ENCODE measurements at places on chromosomes 2 and 18.
A peak's percentile ranks its signal among the peaks of the same experiment; 100 is the strongest.

- no peak for DNase-seq
Observed at GRCh38 chr2:58064086-58064485, 17.5 kb downstream of the VRK2 start.

DNA sequence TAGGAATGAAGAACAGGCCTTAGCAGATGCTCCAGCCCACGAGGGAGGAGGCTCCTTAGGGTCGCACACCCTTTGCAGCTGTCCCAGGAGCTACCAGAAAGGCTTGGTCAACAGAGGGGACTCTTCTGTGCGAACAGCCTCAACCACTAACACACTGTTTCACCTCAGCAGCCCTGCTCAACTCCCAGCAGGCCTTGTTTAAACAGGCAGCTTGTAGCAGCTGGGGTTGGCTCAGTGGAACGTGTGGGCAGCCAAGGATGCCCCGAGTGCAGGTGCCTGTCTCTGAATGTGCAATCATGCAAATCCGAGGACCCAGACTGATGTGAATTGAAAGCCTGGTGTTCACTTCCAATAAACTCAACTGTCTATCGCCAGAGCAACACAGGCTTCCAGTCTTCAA is 88.7 kb upstream of the CXCR4 start:
- DNase-seq, result no peak

DNA sequence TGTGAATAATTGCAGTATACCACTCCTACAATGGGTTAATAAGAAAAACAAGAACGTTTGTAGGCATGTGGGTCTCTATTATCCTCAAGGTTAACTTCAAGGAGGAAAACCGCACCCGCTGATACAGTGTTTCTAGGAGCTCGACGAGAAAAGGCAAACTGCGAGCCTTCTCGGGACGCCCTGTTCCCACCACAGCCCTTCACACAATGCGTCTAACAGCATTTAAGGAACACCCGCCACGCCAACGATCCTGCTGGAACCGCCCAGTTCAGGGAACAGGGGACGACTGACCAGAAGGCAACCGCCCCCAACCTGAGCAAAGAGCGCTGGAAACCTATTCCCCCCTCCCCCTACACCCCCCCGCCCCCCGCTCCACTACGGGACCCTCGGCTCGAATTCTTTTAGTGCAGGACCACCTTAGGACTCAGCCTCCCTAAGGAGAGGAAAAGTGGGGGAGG is 710 bp upstream of the TMSB10 start:
- DNase-seq, result no peak

GRCh38 chr2:55231546-55232083 is 478 bp downstream of the CLHC1 start:
- DNase-seq, result no peak

DNA sequence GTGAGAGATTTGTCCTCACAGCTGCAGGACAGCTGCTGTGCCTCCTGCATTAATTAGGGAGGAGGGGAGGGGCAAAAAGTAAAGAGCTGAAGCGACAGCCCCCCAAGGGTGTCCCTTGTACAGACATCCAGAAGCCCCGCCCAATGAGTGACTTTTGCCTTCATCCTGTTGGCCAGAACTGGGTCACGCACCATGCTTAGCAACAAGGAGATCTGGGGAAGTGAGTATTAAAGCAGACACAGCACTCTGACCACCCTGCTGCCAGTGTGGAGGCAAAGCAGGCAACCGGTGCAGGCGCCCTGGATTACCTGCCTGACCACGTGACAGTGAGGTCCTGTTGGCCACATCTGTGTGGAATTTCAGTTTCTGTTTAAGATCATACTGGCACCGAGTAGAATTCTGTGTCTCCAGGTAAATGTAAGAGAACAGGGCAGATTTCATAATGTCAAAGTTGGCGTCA is 21.5 kb upstream of the BIN1 start:
- no peak for DNase-seq

- DNase-seq, result peak; percentile 65
Observed at GRCh38 chr2:26355038-26355995, 8.7 kb upstream of the ADGRF3 start.

- no peak for DNase-seq
Observed at GRCh38 chr18:63111671-63112402, 207.7 kb downstream of the BCL2 start.

GRCh38 chr18:77015169-77015568 is 117.4 kb downstream of the MBP start:
- DNase-seq, result no peak

GRCh38 chr2:60456115-60456770 is 97.2 kb downstream of the BCL11A start:
- DNase-seq, result no peak

GRCh38 chr2:179302764-179303571 is 38.3 kb upstream of the SESTD1 start:
- DNase-seq, result no peak

GRCh38 chr2:99715956-99716355 is 226.1 kb upstream of the REV1 start:
- DNase-seq, result no peak

GRCh38 chr2:39648580-39648979 is 17.1 kb upstream of the TMEM178A start:
- no peak for DNase-seq

DNA sequence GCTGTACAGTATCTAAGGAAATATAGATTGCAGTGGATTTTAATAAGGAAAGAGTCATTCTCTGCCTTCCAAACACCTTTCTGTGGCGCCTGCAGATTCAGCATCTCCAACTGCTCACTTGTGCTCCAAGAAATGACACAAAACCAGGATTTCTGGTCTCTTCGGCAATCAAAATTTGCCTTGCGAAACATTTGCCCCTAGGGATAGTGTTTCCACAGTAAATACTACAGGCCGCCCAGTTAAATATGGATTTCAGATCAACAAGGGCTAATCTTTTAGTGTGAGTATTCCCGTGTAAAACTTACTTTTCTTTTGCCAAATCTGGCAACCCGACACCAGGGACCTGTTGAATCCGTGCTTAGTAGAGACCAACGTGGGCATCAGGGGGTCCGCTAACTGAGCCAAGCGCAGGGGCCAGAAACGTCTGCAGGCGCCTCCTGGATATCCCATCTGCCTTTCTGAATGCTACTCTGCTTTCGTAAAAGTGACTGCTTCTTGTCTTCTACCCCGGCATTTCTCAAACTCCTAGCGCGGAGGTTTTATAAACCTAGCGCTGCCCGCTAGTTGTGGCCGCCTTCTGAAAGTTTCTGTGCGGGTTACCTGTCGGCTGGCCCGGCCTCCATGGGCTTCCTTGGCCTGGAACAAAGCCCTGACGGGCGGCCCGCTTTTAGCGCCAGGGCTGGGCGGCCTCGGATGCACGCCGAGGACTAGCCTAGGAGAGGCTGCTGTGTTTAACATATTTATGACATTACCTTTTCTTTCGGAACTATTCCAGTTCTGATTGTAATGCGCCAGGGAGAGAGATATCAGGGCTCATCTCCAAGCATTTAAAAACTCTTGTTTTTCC is 2.5 kb downstream of the CYP1B1 start:
- no peak for DNase-seq

DNA sequence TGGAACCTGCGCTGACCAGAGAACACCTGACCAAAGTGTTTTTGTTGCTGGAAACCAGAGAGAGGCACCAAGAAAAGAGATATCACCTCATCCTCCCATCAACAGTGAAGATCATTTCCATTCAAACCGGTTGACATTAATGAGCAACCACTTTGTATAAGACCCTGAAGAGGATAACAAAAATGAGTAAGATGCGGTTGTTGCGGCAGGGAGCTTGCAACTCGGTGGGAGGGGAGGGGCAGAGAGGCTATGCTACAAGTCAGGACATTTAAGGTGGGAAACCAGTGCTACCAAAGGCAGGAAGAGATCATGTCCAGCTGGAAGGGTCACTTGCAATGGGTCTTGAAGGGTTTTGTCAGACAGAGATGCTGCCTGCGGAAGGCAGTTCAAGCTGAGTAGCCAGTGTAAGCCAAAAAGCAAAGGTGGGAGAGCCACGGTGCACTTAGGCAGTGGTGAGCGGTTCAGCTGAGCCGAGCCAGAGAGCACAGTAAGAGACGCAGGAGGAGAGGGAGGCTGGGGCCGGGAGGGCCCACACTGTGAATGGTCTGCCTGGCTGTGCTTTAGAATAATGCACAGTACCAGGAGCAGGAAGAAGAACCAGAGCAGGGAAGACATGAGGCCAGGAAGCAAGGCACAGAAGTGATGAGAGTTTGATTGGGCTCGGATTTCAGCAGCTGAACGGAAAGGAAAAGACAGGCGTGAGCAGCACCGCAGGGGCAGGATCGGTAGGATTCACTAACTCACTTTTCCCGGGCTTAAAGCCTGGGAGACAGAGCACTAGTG is 24.4 kb upstream of the DTNB start:
- no peak for DNase-seq

GRCh38 chr18:10242936-10243680 is 211.3 kb upstream of the APCDD1 start:
- no peak for DNase-seq

DNA sequence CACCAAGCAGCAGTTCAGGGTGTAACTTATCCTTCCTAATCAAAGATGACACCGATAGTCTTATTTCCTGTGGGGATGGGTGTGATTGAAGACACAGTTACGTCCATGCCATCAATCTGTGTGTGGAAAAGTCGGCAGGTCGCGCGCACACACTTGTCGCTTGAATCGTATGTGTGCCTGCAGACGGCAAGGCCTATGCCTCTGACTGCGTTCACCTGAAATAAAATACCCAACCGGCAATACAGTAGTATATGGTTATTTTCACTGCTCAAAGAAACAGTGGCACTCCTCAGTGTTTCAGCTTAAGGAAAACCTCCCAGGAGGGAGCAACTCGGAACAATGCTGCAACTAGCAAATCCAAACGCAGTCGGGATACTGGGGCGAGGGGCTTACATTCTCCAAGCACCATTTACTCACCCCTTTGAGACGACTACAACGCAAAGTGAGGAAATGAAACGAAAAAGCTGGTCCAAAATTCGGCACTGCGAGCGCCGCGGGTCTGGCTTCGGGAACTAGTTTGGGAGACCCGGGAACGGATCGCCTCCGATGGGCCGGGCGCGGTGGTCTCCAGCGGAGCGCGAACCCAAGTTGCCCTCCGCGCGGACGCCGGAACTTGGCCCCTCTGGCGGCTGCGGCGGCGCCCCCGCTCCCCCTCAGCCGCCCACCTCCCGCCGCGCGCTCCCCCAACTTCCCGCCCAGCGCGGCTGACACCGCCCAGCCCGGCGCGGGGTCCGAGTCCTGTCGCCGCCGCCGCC is 675 bp downstream of the PRKD3 start:
- no peak for DNase-seq

GRCh38 chr2:101011152-101011551 is 9.1 kb downstream of the RPL31 start:
- DNase-seq, result no peak

DNA sequence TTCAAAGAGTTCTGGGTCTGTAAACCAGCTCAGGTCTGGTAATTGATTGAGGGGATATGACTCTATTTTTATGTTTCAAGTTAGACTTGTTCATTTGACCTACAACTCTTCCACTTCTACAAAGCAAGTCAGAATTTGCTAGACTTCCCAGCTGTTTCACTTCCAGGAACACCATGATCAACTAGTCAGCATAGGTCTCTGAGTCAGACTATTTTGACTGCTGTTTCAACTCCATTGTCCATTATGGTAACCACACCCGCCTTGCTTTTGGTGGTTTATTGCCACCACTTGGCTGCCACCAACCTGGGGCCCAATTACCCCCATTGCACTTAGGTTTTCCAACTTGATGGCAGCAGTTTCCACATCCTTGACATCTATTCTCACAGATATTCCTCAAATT is 116.6 kb downstream of the LAMA3 start:
- DNase-seq, result no peak

DNA sequence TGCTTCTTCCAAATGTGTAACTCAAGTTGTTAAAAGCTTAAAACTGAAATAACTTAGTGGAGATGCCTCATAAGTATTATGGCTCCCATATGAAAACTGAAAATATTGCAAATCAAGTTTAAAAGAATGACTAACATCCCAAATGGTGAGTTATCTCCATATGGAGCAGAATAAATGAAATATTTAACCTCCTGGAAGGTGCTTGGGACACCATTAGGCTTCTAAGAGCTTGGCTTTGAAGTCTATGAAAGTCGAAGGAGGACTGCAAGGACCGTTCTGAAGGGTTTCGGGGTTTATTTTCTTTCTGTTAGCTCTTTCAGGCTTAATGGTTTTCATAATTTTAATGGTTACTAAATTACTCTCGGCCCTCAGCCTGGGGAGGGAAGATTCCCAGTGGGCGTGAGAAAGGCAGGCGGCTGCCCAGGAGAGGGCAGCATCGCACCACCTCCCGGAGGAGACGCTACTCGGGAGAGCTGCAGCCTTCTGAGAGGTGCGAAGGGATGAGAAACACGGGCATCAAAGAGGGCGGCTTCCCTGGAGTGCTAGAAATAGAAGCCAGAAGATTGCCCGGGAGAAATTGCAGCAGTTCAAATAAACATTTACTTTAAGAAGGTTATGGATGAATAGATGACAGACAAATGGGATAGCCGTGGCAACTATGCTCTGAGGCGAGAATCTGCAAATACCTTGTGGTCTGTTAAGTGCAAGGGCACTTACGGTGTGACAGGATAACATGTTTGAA is 43.1 kb downstream of the MAP3K19 start:
- DNase-seq, result peak; percentile 35

DNA sequence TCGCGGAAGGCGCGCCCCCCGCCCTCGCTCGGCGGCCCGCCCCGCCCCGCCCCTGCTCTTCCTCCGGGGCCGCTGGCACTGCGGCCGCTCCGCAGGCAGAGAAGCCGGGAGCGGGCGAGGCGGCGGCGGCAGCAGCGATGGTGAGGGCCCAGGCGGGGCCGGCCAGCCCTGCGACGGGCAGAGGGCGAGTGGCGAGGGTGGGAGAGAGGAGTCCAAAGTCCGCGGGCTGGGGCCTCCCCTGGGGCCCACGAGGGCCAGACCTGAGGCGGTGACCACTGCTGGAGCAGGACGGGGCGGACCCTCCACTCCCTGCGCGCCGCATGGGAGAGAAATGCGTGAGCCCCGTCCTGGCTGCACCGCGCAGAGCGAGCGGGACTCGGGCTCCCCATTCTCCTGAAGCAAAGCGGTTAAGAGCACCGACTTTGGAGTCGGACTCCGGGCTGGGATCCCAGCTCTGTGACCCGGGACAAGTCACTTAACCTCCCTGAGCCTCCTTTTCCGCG is at the start of gene VAMP5:
VAMP5 (plus strand) TSS at position 78 of the 503 bp plus-strand sequence; CDS start at position 138, 60 bp downstream.
- DNase-seq, result no peak

DNA sequence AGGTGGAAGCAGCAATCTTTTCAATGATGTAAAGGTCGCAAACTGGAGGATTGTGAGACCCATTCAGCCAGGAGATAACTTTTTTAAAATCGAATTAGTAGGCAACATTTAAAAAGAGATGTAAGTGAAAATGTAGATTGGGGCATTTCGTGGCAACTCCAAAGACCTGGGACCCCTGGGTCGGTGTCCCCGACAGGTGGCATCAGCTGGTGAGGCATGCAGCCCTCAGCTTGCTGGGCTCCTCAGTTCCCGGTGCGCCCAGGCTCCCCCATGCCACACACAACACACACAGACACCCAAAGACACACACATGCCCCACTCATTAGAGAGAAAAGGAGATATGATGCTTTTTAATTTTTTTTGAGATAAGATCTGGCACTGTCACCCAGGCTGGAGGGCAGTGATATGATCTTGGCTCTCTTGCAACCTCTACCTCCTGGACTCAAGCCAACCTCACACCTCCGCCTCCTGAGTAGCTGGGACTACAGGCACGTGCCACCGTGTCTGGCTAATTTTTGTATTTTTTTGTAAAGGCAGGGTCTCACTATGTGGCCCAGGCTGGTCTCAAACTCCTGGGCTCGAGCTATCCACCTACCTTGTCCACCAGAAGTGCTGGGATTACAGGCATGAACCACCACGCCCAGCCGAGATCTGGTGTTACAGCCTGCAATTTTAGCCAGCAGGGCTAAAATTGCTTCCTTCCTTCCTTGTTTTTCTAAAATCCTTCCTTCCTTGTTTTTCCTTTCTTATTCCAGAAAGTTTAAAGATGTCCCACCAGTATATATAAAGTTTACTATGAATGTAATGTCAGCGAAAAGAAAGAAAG is 122.6 kb upstream of the EPAS1 start:
- no peak for DNase-seq
